ENCODE measurements at places on chromosomes 12 and 14.

GRCh38 chr14:68788996-68789820, 3.7 kb downstream of the ZFP36L1 start:
- DNase-seq = peak; percentile 82

DNA sequence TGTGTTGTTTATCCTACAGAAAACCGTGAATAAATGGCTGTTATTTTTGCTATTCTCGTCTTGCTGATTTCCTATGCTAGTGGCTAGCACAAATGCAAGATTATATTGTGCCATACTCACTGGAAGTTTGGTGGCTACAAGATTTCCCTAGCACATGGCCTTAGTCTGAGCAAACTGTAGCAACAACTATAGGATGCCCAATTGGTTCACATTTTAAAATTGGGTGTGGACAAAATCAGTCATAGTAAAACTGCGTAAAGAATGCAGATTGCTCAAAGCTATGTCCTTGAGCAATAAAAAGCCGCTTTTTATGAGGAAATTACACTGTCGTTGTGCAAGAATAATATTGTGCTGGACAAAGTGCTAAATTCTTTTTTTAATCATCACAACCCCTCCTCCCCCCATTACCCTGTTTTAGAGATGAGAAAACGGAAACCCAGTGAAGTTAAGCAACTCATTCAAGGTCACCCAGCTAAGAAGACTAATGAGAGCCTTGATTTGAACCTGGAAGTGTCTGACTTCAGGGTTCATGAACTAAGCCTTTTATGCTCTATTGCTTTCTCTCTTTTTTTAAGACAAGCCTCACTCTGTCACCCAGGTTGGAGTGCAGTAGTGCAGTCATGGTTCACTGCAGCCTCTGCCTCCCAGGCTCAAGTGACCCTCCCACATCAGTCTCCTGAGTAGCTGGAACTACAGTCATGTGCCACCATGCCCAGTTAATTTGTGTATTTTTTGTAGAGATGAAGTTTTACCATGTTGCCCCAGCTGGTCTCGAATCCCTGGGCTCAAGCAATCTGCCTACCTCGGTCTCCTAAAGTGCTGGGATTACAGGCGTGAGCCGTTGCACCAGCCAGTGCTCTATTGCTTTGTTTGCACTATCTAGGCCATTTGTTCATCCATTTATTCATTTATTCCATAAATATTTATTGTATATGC, 73.6 kb downstream of the SRGAP1 start:
- DNase-seq = no peak

GRCh38 chr12:98901189-98901588, 256.1 kb downstream of the APAF1 start:
- DNase-seq = no peak

GRCh38 chr14:55963295-55963694, 154.9 kb upstream of the PELI2 start:
- no peak for DNase-seq

DNA sequence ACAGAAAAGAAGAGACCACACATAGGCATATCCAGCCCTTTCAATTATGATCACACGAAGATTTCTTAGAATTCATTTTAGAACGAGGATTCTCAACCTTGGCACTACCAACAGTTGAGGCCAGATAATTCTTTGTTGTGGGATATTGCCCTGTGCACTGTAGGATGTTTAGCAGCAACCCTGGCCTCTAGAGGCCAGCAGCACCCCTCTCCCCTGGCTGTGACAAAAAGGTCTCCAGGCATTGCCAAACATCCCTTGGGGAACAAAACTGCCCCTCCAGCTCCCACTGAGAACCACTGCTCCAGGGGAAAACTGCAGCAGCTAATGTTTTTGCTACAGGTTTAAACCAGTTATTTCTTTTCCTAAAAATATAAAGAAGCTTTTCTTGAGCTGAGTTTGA, 7.1 kb downstream of the NT5DC3 start:
- no peak for DNase-seq

GRCh38 chr12:111440152-111440551, 34.4 kb downstream of the SH2B3 start:
- peak; percentile 27 for DNase-seq

DNA sequence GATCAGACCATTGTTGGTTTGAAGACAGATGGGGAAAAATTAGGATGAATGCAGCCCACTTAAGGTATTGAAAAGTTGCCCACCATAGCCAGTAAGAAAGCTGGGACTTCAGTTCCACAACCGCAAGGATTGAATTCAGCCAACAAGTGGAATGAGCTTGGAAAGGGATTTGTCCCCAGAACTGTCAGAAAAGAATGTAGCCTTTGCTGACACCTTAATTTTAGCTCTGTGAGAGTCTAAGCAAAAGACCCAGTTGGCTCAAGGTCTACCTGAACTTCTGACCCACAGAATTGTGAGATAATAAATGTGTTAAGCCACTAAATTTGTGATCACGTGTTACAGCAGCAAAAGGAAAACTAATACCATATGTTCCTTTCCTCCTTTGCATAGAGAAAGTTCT, 29.4 kb downstream of the PPFIA2 start:
- no peak for DNase-seq

DNA sequence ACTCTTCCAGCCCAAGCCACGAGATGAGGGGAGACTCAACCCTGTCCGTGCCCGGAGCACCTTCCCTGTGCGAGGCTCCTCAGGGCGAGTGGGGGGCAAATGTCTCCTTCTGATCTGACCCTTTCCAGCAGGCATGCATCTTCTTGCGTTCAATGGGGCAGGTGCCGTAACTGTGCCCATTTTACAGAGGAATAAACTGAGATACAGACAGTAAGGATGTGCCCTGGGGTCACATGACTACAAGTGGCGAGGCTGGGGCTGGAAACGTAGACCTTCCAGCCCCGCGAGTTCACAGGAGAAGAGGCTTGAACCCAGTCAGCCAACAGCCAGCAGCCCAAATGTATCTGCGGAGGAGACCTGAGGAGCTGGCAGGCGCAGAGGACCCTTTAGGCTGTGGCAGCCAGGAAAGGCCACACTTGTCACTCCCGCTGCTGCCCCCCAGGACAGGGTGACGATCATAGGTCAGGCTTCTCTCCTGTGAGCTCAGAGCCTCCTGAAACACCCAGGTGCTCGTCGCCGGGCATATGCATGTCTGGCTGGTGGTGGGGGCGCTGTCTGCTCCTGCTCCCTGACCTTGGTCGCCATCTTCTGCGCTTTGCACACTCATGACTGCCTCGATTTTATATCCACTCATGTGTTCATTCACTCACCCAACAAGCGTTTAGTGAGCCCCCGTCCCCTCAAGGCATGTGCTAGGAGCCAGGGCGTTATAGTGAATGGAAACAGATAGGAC, 41.7 kb downstream of the CCDC88C start:
- no peak for DNase-seq

DNA sequence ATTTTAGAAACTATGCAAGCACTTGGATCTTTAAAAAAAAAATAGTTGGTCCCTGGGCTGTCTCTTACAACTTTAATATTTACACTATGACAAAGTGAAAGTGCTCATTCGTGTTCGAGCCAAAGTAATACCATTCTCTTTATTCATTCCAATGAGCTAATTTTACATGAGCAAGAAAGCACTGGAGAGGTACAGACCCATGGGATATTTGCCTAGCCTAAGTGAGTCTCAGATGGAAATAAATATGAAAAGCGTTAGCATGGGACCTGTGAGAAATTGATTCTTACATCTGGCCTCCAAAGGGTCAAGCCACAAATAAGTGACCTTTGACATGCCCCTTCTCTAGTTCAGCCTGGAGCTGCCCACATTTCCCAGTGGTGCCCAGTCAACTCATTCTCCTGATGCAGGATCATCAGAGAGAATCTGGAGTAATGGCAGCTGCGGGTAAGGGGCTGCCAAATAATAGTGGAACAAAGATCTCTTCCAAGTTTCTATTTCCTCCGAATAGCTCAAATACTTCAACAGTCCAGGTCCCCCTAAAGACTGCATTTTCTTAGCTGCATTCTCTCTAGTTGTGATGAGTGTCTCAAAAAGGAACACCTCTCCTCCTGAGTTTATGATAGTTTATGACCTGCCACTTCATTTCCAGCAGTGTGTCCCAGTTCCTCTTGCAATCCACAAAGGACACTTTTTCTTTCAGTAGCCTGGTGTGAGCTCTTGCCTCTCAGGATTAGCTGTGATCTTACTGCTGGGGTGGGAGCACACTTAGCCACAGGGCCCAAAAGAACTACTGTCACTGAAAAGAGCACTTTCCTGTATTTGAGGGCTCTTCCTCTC, 208.2 kb downstream of the DAD1 start:
- DNase-seq = no peak

GRCh38 chr14:103899833-103900232, 28.4 kb upstream of the TDRD9 start:
- no peak for DNase-seq

DNA sequence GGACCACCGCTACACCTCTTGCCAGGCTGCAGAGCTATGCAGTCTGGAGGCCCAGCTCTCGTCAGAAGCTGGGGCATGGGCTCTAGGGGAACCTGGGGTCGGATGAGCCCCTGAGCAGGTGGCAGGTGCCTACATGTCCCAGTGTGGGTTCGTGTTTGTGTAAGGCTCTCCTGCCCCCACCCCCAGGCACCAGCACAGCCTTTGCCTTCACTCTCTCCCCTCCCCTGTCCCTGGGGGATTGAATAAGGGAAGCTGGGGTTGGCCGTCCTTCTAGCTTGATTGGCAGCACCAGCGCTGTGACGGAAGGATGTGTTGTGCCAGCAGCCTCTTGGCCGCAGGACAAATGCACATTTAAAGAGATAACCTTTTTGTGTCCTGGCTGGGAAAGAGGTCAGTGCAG, 34.8 kb upstream of the TSPAN9 start:
- DNase-seq = no peak

Data from dorsolateral prefrontal cortex (tissue), 122 donors.